Stimulated activated naive CD8-positive, alpha-beta T cell treated with anti-CD3 and anti-CD28 coated beads, Interleukin-15, Interleukin-2, amounts not matched to agents 100 U/mL and 50 U/mL, for 24 hours (primary cell): ENCODE measurements at places on chromosomes 16 and 17.
A peak's percentile ranks its signal among the peaks of the same experiment; 100 is the strongest.

DNA sequence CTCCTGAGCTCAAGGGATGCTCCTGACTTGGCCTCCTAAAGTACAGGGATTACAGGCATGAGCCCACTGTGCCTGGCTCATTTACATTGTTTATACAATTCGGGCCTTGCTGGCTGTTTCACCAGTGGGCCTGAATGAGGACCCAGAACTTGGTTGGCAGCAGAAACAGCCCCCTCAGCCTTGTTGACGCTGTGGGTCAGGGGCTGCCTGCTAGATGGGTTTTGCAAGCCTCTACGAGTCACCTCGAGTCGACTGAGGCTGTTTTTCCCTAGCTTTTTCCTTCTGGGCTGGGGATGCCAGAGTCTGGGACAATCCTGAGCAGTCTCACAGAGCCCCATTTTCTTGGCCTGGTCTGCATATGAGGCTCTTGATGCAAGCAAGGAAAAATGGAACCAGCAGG, 16.1 kb downstream of the PPL start:
- no peak for DNase-seq

GRCh38 chr17:2856727-2857126, 60.5 kb downstream of the RAP1GAP2 start:
- DNase-seq: no peak

GRCh38 chr16:63361032-63361624, 1324.9 kb upstream of the CDH8 start:
- no peak for DNase-seq

DNA sequence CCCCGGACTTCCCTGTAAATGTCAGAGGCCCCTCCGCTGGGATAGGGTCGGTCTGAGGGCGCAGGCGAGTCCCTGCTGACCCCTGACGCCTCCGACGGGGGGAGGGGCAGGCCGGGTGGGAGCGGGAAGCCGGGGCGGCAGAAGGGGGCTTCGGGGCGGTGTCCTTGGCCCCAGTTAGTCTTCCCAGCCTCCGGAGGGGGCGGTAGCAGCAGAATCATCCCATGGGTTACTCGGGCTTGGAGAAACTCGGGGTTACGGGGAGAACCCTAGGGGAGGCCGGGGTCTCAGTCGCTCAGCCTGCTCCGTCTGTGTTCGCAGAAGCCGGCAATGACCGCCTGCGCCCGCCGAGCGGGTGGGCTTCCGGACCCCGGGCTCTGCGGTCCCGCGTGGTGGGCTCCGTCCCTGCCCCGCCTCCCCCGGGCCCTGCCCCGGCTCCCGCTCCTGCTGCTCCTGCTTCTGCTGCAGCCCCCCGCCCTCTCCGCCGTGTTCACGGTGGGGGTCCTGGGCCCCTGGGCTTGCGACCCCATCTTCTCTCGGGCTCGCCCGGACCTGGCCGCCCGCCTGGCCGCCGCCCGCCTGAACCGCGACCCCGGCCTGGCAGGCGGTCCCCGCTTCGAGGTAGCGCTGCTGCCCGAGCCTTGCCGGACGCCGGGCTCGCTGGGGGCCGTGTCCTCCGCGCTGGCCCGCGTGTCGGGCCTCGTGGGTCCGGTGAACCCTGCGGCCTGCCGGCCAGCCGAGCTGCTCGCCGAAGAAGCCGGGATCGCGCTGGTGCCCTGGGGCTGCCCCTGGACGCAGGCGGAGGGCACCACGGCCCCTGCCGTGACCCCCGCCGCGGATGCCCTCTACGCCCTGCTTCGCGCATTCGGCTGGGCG, 542 bp downstream of the GUCY2D start:
- no peak for DNase-seq

DNA sequence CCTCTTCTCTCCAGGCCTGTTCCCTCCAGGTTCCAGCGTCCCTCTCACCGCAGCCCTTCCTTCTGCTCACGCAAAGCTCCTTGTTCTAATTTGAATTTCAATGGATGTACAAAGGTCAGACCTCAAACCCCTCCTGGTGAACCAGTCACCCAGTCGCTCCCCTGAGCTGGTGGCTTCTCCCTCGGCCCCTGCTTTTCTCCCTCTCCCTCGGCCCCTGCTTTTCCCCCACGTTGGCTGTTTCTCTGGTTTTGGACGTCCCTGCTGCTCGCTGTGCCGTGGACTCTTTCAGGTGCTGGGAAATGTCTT, 8.6 kb upstream of the MSLN start:
- DNase-seq: no peak

GRCh38 chr17:35046740-35047283, 16.7 kb downstream of the RFFL start:
- peak; percentile 52 for DNase-seq

DNA sequence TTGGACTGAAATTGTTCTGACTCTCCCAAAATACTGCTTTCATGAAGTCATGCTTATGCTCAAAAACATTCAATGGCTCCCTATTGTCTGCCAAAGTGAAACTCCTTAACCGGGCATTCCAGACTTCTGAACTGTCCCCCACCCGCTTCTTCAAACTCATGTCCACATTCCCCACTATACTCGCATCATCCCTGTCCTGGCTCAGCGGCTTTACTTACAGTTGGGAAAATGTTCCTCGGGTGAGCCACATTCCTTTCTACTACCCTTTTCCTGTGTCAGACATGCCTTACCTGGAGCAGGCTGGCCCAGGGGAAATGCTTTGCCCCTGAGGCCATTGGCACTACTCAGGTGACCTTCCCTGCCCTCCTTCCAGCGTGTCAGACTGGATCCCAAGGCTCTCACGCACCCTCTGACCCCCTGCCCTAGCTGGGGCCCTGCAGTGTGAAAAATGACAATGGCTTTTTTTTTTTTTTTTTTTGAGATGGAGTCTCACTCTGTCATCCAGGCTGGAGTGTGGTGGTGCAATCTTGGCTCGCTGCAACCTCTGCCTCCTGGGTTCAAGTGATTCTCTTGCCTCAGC, 5.3 kb downstream of the CYGB start:
- DNase-seq: no peak

DNA sequence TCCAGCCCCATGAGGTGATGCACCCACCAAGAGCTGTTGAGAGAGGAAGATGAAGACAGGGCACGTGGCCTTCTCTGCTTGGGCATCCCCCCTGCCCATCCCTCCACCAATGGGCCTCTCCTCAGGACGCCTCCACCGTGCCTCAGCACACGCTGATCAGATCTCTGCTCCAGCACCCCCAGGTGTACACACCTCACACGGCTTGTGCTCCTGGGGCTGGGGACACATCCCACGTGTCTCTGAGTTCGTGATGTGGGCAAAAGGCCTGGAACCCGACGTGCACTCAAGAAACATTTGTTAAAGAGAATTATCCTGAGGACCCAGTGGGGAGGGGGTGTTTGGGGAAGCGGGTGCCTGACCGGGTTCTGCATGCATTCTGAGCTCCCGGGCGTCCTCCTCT, 55.3 kb downstream of the MGAT5B start:
- no peak for DNase-seq

GRCh38 chr16:68961778-68962402, 118.6 kb downstream of the TANGO6 start:
- no peak for DNase-seq
